Vein endothelial cell (primary cell): ENCODE measurements at places on chromosomes 12 and 14. TPM values are rescaled to one million over a fixed set of nuclear protein-coding genes. Genes with fewer than 3 reads are reported as not detected.

The GAS2L3 gene
- 21.9 and 39.6 TPM in 2 replicates for total RNA-seq

The CEP170B gene
- total RNA-seq, result 26.4 and 27.1 TPM in 2 replicates

The FCF1 gene
- total RNA-seq, result 26.8 and 44.9 TPM in 2 replicates

The PLEKHG7 gene
- total RNA-seq, result not detected in 2 replicates

The RAD51B gene
- total RNA-seq, result 9.1 and 13.2 TPM in 2 replicates

The TTC7B gene
- 32.0 and 59.6 TPM in 2 replicates for total RNA-seq

The ZBTB42 gene
- total RNA-seq, result 6.5 and 6.7 TPM in 2 replicates

The LRP1-AS gene
- total RNA-seq, result not detected in 2 replicates

The KLHL42 gene
- 25.2 TPM in 2 replicates for total RNA-seq

The ACSM4 gene
- not detected in 2 replicates for total RNA-seq

The BICD1 gene
- 11.8 and 14.8 TPM in 2 replicates for total RNA-seq

The COX8C gene
- total RNA-seq, result not detected in 2 replicates

The PPM1H gene
- 2.3 and 4.3 TPM in 2 replicates for total RNA-seq

The FAIM2 gene
- not detected in 2 replicates for total RNA-seq

The DDX51 gene
- 11.1 and 13.9 TPM in 2 replicates for total RNA-seq

The SPTB gene
- 0.10 TPM in 1 of 2 replicates, not detected in the other for total RNA-seq

The TMPRSS12 gene
- not detected in 2 replicates for total RNA-seq

The FITM1 gene
- 0.65 TPM in 1 of 2 replicates, not detected in the other for total RNA-seq
